ENCODE measurements at places on chromosomes 11 and 22.
A peak's percentile ranks its signal among the peaks of the same experiment; 100 is the strongest.

DNA sequence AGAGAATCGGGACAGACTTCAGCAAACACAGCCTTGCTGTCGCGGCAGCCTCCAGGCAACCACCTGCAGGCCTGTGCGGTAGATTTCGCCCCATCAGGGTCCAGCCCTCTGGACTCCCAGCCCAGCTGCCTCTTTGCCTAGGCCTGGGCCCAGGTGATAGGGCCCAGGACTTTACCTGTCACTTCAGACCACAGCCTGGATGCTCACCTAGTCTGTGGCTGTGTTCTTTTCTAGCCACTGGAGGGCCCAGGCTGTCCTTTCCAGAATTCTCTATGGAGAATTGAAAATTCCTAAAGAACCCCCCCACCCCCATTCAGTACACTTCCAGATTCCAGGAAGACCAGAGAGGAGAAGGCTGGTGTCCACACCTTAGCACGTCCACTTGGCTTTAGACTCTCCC lies 30.6 kb upstream of the RAB1B start:
- DNase-seq, result no peak

DNA sequence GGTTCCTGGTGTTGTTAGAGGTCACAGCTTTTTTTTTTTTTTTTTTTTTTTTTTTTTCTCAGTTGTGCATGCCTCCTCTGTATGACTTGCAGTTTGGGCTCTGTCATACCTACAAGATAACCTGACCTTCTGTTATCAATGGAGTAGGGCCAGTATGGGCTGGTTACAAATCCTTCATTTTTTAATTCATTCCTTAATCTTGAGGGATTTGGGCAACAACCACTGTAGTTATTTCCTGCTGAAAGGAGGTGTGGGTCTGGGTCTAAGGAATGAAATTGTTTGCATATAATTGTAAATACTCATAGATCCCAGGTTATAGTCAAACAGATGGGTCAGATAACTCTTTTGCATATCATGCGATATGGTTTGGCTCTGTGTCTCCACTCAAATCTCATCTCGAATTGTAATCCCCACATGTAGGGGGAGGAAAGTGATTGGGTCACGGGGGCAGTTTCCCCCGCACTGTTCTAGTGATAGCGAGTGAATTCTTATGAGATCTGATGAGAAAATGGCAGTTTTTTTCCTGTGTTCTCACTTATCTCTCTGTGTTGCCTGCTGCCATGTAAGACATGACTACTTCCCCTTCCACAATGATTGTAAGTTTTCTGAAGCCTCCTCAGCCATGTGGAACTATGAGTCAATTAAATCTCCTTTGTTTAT lies 14.1 kb upstream of the GLYAT start:
- DNase-seq, result no peak

GRCh38 chr22:19871845-19872778 lies 17.4 kb upstream of the GNB1L start:
- DNase-seq, result no peak

DNA sequence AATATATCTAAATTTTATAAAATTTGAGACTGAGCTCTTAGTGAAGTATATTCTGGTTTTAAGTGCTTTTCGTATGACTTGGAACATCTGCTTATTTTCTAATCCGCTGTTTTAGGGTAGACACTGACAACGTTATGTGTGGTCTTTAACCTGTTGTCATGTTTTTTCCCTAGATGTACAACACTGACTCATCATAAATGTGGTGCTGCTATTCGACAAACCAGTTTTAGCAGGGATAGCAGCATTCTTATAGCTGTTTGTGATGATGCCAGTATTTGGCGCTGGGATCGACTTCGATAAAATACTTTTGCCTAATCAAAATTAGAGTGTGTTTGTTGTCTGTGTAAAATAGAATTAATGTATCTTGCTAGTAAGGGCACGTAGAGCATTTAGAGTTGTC lies 23.8 kb upstream of the HIKESHI start:
- DNase-seq, result no peak

DNA sequence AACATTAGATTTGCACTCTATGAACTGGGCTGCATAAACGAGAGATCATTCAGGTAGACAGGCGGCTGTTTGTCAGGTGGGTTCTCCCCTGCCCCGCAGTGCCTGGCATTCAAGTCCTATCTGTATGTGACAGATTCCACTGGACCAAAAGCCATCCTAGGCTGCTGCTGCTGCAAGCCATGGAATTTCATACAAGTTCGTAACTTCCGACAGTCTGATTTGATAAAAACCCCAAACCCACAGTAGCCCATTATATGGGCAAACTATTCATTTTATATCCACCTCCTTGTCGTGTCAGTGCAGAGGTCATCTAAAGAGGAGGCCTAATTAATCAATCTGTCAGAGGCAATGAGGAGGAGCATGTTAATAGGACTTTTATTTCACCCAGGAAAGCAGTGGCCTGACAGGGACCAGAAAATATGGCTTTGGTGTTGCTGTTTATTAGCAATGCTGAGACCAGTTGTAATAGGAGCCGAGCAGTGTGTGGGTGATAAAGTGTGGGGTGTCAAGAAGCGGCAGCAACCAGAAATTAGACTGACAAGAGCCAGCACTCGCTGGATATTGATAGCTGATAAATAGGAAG lies 124.2 kb downstream of the ARL14EP start:
- no peak for DNase-seq

GRCh38 chr11:66728693-66729385 lies at the start of gene SPTBN2:
Gene SPTBN2, minus strand, starts transcription at chr11:66729216. Its CDS starts 7,976 bp downstream, at chr11:66721240.
- DNase-seq, result no peak

DNA sequence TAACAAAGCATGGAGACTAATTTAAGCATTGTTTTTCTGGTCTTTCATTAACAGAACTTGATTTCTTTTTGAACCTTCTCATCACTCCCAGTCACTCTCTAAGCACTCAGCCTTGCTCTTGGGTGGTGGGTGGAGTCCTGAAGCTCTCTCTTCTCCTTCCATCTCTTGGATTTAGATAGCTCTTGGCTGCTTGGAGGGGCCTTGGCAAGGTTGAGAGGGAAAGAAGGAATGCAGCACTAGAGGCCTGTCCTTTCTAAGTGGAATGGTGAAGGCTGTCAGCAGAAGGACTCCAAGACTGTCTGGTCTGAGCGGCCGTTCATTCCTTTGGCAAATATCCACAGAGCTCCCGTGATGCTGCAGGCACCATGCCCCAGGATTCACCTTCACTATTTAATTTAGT lies 168.6 kb upstream of the E2F8 start:
- DNase-seq, result no peak

DNA sequence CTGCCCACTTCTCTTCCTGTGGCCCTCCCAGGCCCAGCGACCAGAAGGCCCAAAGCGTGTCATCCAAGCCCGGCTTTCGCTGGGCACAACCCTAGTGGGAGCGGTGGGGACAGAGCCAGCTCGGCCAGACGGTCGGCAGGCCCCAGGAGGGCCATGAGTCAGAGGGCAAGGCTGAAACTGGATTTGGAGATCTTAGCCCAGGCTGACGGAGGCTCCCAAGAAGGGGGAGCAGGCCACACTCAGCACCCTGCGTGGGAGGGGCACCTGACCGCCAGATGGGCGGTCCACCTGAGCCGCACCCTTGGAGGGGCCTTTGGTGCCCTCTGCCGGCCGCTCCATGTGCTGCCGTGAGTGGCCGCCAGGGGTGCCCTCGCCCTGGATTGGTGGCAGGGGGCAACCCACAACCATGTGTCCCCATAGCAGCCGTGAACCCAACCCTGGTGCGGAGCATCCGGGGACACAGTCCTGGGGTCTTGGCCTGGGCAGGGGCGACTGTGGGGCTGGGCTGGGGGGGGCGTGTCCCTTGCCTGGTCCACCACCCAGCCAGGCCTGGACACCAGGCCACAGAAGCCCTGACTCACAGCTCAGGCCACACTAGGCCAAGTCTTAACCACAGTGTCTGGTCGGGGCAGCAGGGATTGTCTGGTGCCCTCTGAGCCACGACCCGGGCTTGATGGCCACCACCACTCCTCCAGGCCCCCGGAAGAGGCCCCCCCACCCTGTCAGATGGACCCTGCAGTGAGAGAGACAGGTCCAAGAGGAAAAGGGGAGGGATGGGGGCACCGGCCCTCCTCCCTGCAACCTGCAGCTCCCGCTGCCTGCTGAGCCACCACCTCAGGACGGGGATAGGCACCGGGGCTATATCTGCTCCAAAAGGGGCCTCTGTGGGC lies 19.2 kb upstream of the TALDO1 start:
- DNase-seq, result peak; percentile 63

- no peak for DNase-seq
These were observed 27.5 kb upstream of the MTCH2 start for GRCh38 chr11:47669856-47670255.

DNA sequence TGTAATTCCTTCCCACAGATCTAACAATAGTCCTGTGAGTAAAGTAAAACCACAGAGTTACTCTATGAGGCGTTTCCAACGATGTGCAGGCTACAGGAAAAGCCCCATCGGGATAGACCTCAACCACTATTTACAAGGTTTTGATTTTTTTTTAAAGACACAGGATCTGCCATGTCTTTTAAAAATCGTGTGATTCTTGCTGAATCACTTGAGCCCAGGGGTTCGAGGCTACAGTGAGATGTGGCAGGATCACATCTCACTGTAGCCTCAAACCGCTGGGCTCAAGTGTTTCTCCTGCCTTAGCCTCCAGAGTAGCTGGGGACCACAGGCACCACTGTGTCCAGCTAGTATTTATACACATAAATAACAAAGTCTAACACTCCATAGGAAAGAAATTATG lies 7.8 kb downstream of the TAF1D start:
- no peak for DNase-seq

DNA sequence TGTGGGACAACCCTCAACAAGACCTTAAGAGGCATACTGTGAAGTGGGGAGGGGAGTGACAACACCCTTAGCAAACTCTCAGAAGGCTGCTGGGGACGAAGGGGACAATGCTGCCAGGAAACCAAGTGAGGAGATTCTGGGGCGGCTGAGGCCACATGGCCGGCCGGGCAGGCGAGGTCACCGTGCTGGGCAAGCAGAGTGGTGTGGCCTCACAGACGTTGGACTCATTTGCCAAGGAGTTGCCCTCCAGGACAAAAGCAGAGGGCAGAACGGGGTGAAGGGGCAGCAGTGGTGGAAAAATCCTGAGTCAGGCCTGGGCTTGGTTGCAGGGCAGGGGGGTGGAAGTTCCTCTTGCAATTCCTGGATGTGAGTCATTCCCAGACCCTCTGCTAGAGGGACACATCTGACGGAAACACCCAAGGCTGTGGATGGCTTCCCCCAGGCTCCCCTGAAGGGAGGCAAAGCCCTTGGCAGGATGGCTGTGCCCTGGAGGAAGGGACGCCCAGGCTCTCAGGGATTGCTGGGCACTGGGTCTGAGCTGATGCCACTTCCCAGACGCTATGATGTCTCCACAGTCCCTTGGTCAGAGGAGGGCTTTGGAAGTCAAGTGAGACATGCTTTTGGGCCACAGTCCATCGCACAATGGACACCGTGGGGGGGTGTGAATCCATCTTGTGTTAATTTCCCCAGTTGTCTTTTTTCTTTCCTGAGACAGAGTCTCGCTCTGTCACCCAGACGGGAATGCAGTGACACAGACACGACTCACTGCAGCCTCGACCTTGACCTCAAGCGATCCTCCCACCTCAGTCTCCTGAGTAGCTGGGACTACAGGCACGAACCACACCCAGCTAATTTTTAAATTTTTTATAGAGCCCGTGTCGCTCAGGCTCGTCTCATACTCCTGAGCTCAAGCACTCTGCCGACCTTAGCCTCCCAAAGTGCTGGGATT lies 16.2 kb upstream of the SHANK3 start:
- DNase-seq, result no peak

GRCh38 chr11:47569646-47570045 lies 4.2 kb downstream of the PTPMT1 start:
- no peak for DNase-seq

DNA sequence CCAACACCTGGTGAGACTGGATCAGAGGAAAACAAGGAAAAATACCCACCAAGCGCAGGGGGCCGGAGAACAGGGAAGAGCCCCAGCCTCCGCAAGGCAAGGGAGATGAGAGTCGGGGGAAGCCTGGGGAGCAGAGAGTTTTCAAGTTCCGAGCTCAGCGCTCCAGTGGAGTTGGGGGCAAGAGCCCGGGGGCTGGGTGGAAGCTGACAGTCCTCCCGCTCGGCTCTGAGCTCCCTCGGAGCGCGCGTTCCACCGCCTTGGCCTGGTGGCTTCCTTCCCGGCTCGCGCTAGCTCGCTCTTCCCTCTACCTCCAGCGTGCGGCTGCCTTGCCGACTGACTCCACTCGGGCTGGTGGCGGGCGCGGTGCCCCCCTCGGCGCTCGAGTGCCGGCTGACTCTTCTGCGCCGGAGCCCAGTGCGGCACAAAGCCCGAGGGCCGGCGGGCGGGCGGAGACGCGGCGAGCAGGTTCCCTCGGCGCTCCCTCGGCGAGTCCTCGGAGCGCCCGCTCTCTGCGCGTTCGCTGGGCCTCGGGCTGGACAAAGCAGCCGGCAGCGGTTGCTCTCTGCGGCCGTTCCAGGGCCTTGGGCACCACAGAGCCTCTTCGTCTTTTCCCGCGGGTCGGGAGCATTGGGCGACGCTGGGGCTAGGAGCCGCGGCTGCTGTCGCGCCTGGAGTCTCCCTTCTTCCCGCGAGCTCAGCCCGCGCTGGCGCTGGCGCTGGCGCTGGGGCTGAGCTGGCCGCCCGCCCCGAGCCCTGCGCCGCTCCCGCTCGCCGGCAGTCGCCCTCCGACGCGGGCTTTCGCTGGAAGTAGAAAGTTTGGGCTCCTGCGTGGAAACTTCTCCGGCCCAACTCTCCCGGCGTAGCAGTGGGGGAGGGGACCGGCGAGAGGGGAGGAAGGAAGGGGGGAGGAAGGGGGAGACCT lies 1.0 kb downstream of the PAX6 start:
- no peak for DNase-seq

DNA sequence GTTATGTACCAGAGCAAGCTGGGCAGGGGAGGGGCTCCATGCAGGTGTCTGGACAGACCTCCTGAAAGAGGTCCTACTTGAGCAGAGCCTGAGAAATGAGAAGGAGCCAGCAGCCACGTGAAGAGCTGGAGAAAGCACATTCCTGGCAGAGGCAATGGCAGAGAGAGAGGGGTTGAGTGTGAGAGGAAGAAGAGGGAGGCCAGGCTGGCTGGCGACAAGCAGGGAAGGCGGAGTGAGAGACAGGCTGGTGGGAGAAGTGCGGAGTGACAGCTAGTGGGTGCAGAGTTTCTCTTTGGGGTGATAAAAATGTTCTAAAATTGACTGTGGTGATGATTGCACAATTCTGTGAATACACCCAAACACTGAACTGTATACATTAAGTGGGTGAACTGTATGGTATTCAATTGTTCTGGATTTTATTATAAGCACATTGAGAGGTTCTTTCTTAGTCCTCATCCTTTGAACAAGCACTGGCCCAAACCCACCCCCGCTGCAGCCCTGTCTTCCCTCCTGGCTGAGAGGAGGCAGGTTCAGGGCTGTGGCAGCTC lies 29.4 kb downstream of the RPL27A start:
- no peak for DNase-seq

GRCh38 chr22:50262460-50262911 lies 1.0 kb upstream of the MAPK12 start:
- no peak for DNase-seq
